ENCODE measurements at places on chromosomes 4 and X.

DNA sequence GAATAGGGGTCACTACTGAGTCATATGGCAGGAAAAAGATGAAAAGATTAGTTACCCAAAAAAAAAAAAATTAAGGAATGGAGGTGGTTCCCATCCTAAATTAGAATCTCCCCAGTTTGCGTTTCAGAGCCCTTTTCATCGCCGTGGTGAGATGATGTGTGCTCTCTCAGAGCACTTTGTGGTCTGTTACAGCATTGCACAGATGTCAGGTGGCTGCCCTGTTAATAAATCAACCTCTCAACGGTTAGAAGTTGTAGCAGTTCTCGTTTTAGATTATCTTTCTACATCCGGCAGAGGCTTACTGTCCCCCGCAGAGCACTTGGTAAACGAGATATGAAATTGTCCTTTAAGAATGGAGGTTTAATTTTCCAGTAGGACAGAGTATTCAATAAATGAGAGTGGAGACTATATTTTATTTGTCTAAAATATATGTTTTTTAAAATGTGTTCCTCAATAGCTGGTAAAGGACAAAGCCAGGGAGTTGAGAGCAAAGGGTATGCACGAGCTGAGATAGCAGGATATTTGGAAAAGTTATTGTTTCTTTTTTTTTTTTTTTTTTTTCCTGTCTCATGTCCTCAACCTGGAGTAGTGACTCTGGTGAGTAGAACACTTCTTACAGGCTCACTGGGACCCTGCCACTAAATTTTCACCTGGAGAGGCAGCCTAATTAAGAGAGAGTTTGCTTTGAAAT, 26.9 kb downstream of the AFF1 start:
- no peak for DNase-seq

DNA sequence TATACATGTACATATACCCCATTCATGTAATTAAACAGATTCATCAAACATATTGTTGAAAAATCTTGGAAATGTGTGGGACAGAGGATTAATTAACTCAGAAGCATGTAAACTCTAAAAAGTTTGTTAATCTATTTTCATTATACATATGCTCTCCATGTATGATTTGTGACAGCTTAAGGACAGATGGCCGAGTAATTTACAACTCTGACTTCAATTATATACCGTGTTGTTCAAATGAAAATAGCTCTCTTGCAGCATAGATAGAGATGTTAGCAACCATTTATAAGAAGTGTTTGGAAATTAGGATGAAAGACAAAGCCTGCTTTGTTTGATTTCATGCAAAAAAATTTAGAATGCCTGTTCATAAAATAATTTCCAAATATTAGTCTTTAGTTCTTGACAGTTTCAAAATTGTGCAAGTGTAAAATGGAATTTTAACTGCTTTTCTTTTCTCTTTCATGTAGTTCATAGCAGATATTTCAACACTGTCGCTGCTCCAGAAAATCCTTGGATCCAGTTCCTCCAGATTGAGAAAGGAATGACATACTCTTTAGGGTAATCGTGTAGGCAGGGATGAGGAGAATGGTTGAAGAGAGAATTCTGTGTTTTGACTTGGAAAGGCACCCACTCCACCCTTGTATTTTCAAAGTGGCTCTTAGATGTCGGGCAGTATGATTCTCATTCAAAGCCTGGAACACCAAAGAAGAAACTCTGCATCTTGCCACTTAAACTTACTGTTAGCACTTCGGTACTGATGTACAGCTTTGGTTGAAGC, 23.1 kb downstream of the AFF2 start:
- no peak for DNase-seq

GRCh38 chr4:2652415-2653160, 103.5 kb downstream of the TNIP2 start:
- DNase-seq = no peak

- no peak for DNase-seq
Observed at GRCh38 chr4:5489260-5489659, 219.1 kb downstream of the EVC2 start.

DNA sequence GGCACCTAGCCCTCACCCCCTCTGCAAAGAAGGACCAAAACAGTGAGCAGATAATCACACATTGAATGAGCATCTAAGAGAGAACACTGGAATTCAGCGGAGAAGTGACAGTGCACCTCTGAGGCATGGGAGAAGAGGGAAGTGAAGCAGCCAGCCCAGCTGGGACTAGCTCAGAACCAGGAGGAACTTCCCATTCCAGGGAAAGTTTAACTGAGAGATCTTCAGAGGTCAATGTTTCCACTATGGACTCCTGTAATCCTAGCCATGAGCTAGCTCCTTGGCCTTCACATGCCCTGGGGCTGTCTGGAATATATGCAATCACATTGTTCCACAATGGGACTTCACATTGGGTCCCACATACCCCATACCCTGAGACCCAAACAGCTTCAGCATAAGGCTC, 24.4 kb downstream of the TLR6 start:
- no peak for DNase-seq

DNA sequence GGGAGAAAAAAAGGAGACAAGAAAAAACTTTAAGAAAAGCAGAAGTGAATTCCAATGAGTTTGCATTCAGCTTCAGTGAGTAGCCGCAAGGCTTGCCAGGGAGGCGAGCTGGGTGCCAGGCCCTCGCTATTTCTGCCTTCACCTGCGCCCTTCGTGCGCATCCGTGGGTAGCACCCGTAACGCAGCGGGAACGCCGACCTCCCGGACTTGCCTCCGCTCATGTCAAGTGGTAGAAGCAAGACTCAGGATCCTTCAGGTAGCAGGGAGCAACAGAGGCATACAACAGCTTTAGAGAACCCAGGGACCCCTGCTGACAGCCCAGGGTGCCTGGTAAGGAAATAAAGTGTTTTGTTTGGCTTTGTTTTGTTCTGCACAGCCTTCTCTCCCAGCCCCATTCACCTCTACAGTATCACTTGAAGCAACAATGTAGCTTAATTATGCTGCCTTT, 140.0 kb upstream of the BCOR start:
- DNase-seq = no peak

- DNase-seq = no peak
Observed at GRCh38 chr4:41154814-41155177, 59.5 kb downstream of the APBB2 start.

GRCh38 chrX:120251471-120252011, 929 bp downstream of the ZBTB33 start:
- DNase-seq = peak; percentile 15

- DNase-seq = no peak
Observed at GRCh38 chr4:141057582-141057981, 75.7 kb downstream of the RNF150 start.

DNA sequence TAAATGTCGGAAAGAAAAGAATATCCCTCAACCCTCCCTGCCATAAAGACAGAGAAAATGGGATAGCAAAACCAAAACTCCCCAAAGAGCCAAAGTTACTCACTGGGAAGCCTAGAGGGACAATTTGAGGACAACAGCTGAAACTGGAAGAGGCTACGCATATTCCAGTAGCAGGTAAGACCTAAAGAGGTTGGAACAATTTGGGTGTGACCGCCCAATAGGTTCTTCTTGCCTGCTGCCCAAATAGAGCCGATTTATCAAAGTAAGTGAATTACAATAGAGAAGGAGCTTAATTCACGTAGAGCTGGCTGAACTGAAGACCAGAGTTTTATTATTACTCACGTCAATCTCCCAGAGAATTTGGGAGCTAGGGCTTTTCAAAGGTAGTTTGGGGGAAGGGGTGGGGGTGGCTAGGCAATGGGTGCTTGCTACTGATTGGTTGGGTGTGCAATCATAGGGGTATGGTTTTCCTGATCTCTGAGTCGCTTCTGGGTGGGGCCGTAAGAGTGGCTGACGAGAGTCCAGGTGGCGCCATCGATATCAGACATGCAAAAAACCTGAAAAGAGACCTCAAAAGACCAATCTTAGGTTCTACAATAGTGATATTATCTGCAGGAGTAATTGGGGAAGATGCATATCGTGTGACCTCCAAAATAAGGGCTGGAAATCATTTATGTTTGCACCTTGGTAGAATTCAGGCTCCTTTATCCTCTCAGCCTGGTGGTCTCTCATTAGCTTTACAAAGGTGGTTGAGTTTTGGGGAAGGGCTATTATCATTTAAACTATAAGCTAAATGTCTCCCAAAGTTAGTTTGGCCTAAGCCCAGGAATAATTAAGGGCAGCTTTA, 39.0 kb upstream of the SLC7A3 start:
- DNase-seq = no peak

- DNase-seq = no peak
Observed at GRCh38 chrX:12910423-12911121, 4.2 kb downstream of the TLR8 start.

GRCh38 chr4:55183926-55184599, 58.7 kb upstream of the KDR start:
- DNase-seq = peak; percentile 97

GRCh38 chr4:165864271-165864670, 8.8 kb upstream of the TLL1 start:
- DNase-seq = no peak

DNA sequence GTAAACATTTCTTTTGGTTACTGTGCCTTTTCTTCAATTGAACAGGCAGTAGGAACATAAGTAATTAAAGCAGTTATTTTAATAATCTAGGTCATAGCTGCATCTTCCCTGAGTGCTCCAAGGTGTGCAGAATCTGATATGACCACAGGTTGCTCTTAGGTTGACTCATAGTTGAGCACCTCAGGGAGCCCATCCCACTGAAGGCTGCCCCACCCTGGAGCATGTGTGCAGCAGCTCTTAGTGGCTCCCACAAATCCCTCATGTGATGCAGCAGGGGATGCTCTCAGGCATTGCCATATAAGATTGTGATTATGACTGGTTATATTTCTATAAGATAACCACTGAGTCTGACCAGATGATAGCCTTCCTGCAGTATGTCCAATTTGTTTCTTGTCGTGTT, 72.3 kb downstream of the ZNF518B start:
- peak; percentile 62 for DNase-seq

- no peak for DNase-seq
Observed at GRCh38 chr4:144658903-144659302, 12.9 kb downstream of the HHIP start.

Data from epithelial cell of esophagus (primary cell).